Activated CD4-positive, alpha-beta T cell treated with anti-CD3 and anti-CD28 coated beads, Interleukin-2, amount 50 U/mL, for 16 hours (primary cell): ENCODE measurements at places on chromosomes 3 and 15.

GRCh38 chr3:66748175-66748876 is 247.5 kb upstream of the LRIG1 start:
- no peak for DNase-seq

GRCh38 chr15:51186181-51186705 is 91.5 kb upstream of the TNFAIP8L3 start:
- no peak for DNase-seq

GRCh38 chr15:90909976-90910375 is 6.9 kb downstream of the MAN2A2 start:
- DNase-seq = no peak

DNA sequence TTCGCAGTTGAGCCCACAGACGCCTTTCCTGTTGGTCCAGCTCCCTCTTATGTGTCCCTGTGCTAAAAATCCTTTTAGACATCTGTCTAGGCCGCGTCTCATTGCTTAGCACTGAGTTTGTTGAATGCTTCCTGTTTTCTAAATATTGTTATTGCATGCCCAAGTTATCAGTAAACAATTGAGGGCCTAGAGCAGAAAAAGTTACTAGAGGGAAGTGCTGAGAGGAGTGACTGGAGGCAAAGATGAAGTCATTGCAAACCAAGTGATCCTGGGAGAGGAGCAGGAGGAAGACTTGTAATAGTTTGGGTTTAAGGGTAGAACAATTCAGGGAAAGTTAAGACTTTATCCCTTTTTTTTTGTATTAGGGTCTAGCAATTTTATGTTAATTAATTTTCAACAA is 88.1 kb downstream of the DCUN1D1 start:
- DNase-seq = no peak

DNA sequence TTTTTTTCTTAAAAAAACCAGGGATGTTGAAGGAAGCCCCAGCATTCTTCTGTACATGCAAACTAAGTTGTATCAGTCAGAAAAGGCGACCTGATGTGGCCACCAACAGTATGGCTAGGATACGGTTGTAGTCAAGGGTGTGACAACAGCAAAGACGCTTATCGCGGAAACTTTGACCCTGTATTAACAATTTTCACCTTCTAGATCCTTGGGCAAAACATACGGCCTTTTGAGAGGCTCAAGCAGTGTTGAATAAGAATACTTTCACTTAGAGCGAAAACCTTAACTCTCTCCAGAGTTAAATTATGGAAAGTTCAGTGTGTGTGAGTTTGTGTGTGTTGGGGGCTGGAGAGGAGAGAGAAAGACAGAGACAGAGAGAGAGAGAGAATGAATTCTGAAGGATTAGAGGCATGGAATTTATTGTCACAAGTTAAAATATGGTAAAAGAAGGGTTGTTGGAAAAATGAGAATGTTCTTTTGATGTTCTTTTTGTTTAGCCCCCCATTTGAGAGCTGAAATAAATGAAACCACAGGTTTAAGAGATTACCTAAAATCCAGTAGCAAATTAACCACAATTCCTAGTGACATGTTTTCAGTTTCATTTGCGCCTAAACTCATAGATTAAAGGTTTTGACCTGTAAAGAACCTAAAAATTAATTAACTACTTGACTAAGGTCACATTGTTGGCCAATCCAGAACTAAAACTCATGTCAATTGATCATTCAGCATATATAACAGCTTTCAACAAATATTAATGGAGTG is 9.2 kb downstream of the ALCAM start:
- DNase-seq = no peak

DNA sequence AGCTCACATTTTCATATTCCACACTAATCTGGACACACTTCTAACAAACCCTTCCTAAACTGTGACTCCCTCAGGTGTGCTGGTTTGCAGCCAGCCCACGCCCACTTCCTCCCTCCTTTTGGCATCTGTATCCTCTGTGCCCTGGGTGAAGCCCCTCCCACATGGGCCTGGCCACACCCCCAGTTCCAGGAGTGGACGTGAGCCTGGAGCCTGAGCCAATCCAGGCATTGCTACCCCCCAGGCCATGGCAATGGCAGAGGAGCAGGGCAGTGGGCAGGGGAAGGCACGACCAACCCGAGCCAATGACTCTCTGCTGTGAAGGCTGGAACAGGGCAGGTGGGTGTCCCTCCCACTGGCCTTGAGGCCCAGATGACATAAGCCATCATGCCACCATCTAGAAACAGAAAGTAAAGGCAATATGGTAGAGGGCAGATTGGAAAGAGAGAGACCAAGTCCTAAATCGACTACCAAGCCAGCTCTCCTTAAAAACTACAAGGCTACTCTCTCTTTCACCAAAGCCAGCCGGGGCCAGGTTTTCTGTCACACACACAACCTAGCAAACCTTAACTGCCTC is 18.6 kb downstream of the FAM174B start:
- no peak for DNase-seq
